ENCODE measurements at places on chromosomes 3 and 15. TPM values are rescaled to one million over a fixed set of nuclear protein-coding genes. Genes with fewer than 3 reads are reported as not detected.

Gene GOLGA6L4
- 3.8 TPM for total RNA-seq

Gene SMCO1
- not detected for total RNA-seq

Gene PYGO1
- total RNA-seq, result 0.52 TPM

Gene TF
- 0.76 TPM for total RNA-seq

Gene PRSS50
- 1.4 TPM for total RNA-seq

Gene SYNPR
- total RNA-seq, result 2.6 TPM

Gene GALNT15
- total RNA-seq, result not detected

Gene RTP1
- 5.9 TPM for total RNA-seq

Gene PGBD4
- 0.66 TPM for total RNA-seq

Gene CILP
- total RNA-seq, result 0.03 TPM

Gene TRIM59
- total RNA-seq, result 46.2 TPM

Gene TKT
- 1,229 TPM for total RNA-seq

Gene CADPS
- 16.4 TPM for total RNA-seq

Gene NMB
- 22.0 TPM for total RNA-seq

- no peak for DNase-seq
These were observed 104.8 kb downstream of the COL6A6 start for GRCh38 chr3:130621824-130622223.

DNA sequence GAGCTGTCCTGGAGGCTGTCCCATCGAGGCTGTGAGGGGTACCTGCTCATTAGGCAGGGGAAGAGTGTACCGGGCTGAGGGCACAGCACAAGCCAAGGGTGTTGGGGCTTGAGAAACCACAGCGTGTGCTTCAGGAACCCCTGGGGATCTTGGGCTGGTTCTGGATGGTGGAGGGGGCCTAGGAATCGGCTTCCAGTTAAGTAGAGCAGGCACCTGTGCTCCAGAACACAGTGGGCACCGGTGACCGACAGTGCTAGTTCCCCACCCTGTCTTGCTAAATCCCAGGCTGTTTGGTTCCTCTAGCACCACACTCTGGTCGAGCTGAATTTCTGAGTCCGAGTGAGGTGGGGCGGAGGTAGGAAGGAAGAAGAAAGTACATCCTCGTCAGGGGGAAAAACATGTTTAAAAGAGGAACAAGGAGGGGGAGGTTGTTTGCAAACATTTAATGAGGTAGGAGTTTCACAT is 29.1 kb downstream of the SLC6A6 start:
- DNase-seq, result peak; percentile 52

DNA sequence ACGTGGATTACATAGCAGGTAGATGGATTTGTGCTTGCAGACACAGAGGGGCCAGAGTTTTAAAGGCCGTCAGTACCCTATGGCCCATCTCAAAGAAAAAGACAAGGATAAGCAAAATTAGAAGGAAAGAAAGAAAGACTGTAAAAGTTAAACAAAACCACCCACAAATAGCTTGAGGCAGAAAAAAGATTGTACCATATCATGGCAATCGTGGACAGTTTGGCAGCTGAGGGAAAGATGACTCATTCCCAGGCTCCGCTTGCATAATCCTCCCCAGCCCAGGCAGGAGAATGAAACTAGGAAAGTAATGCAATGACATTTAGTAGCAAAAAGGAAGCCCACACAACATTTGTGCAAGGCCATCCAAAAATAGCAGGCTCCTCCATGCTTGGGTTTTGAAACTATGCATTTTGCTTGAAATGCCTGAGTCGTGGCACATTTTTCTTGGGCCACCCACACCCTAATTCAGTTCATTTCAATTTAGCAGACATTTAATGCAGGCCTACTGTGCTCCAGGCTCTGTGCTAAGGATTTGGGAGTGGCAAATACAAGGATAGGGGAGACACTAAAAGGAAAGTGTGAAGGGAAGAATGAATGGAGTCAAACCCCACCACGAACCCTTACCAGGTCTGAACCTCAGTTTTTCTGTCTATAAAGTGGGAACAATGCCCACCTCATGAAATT is 40.9 kb upstream of the SMAD3 start:
- DNase-seq, result no peak

- no peak for DNase-seq
These were observed 47.7 kb upstream of the DUT start for GRCh38 chr15:48283396-48284145.

GRCh38 chr15:67021455-67021854 is 43.9 kb upstream of the SMAD3 start:
- DNase-seq, result peak; percentile 55

DNA sequence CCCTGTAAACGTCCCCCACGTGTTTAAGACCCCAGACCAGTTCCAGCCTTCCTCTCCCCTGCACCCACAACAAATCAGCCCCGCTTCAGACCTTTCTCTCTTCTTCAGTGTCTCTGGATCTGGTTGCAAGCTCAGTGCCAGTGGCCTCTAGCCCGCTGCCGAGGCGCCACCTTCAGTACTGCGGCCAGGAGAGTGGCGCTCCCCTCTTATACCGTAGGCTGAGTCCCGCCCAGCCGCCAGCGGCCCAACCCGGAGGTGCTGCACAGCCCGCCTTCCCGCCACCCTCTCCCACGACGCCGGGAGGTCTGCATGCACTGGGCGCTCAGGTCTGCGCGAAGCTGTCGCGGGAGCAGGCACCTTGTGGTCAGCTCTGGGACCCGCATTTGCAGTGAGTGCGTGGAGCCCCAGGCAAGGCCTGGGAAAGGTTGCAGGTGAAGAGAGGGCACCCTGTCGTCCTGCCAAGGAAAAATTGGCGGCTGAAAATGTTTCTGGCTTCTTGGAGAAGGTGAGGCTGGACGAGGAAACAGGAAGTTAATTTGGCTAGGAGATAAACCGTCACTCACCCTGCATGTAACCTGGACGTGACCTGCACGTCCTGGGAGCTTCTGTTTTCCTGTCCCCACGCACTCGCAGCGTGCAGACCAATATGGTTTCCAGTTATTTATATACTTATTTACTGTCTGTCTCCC is at the start of gene C2CD4B:
C2CD4B (minus strand) TSS at position 182 of the 689 bp plus-strand sequence. CDS start 301 bp downstream, outside the sequence.
- peak; percentile 78 for DNase-seq

- no peak for DNase-seq
These were observed 21.3 kb upstream of the HCN4 start for GRCh38 chr15:73389971-73390544.

- DNase-seq, result no peak
These were observed 36.0 kb upstream of the ALDH1L1 start for GRCh38 chr3:126216416-126216815.

- no peak for DNase-seq
These were observed 188.7 kb downstream of the UBE3A start for GRCh38 chr15:25250011-25250596.

DNA sequence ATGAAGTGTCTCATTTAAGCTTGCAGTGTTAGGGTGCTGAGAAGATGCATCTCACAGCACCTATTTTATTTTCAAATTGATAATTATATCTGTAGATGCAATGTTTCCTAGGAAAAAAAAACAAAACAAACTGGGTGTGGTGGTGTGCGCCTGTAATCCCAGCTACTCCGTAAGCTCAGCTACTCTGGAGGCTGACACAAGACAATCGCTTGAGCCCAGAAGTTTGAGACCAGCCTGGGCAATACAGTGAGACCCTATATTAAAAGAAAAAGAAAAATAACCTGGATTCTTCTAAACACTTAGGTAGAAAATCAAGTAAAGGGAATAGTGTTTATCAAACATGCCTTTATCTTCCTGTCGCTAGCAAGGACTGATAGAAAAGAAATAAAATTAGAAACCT is 1.9 kb downstream of the MINDY2 start:
- DNase-seq, result no peak

DNA sequence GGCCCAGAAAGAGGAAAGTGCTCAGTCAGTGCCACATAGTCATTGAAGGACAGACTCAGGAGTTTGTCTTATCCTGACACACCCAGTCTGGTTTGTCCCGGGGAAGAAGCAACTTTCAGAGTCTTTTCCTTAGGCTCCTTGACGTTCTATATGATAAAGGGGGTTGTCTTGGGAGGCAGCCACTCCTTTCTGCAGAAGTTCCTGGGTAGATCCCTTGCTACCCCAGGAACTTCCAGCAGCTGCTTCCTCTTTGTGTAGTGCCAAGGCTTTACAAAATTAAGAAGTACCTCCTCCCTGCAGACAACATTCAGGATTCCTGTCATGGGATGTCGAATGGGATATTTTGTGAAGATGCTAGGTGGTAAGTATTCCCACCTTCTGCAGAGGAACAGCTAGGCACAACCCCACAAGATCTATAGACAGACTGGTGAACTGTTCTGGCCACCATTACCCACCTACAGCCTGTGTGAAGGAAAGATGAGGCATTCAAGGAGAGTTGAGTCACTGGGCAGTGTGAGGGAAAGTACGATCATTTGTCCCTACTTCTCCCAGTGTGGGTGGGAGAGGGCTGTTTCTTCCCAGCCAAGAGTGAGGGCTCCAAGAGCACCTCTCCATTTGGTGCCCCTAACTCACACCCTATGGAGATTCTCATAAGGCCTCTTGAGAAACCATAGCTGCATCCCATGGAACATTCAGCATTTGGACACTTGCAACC is 11.3 kb downstream of the TMEM266 start:
- no peak for DNase-seq

DNA sequence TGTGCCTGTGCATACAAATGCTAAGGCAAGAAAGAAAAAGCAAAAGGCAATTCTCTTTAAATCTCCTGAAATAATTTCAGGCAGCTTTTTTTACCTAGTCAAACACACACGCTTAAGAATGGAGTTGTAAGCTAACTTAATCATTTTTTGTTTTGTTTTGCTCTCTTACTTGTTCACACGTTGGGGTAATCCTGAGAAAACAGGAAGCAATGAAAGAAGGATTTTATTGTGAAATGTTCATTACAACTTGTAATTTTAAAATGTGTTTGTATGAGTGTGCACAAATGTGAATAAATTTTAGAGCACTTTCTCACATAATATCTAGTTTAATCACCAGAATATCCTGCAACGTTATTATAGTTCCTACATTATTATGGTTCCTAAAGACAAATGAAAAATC is 263.8 kb downstream of the LPP start:
- no peak for DNase-seq

DNA sequence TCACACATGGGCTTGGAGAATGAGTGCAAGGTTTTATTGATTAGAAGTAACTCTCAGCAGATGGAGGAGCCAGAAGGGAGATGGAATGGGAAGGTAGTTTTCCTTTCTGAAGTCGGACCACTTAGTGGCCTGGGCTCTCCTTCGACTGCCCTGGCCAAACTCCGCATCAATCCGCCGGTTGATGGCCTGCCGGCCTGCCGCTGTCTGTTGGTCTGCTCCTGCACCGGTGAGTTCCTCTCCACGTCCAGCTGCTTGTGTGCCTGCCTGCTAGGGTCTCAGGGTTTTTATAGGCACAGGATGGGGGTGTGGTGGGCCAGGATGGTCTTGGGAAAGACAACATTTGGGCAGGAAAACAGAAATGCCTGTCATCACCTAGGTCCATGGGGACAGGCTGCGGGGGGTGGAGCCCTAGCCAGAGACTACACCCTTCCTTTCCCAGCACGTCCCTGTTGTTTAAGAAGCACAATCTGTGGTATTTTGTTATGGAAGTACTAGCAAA is 837.0 kb downstream of the PDCD6IP start:
- DNase-seq, result no peak

DNA sequence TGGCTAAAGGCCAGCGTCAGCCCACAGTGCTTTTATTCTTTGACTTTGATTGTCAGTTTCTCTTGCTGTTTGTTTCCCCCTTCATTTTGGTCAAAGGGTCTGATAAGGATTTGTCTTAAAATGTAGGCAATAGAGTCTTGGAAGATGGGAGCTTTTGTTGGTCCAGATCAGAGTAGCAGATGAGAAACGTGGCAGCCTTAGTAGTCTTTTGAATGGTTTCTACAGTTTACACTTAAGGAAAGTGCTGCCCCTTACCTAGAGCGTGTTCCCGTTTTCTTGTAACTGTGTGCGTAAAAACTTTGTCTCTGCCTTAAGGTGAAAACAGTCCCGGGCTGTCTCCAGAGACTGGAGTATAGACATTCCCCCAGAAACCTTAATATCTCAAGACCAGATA is 630 bp downstream of the LXN start:
- DNase-seq, result peak; percentile 21

DNA sequence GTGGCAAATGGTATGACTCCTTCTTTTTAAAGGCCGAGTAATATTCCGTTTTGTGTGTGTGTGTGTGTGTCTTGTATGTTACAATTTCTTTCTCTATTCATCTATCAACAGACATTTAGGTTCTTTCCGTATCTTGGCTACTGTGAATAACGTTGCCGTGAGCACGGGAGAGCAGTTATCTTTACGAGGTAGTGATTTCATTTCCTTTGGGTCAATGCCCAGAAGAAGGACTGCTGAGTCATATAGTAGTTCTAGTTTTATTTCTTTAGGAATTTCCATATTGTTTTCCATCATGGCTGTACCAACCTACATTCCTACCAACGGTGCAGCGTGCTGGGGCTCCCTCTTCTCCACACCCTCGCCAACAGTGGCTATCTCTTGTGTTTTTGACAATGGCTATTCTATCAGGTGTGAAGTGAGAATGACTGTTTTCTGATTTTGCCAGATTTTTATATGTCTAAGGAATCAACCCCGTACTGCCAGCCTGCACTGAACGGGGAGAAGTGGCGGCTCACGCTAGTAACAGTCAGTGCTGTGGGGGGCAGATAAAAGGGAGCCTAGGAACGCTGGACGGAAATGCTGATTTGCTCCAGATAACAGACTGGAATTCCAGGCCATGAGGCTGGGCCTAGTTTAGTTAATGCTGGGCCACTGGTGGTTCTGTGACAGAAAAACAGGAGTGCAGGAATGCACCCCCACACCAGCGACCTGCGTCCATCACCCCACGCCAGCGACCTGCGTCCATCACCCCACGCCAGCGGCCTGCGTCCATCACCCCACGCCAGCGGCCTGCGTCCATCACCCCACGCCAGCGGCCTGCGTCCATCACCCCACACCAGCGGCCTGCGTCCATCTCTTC is 168.1 kb downstream of the XXYLT1 start:
- no peak for DNase-seq

GRCh38 chr15:52071570-52071969 is 41.0 kb downstream of the BCL2L10 start:
- no peak for DNase-seq

DNA sequence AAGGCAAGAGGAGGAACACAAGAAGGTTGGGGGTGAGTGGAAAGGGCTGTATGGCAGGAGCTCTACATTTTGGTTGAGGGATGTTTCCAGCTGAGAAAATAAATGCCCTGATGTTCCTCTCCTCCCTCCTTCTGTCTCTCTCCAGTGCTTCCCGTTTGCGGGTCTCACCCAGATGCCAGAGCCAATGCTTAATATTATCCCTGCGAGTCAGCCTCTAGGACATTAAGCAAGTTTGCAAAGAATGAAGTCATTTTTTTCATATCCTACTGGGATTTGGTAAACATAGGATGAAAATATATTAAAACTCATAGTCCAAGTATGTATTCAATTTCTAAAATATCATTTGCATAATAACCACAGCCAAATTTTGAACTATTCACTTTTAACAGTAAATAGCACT is 295.9 kb downstream of the CADM2 start:
- no peak for DNase-seq

- no peak for DNase-seq
These were observed 135.8 kb downstream of the THSD4 start for GRCh38 chr15:71250936-71251583.

- no peak for DNase-seq
These were observed 55.0 kb upstream of the CP start for GRCh38 chr3:149276619-149277018.

DNA sequence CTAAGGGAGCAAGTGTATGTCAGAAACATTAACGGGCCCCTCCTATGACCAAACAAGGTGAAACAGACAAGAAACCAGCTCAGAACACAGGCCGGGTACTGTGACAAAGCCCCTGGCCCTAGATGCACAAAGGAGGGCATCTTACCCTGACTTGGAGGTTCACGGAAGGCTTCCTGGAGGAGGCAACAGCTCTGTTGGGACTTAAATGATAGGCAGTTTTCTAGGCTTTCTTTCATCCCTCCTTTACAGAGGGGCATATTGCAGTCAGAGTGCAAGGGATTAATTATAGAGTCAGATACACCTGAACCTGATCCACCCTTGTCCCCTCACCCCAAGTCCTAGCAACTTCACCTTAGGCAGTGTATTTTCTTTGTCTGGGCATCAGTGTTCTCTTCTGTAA is 8.4 kb downstream of the EPHB3 start:
- no peak for DNase-seq
